ENCODE measurements at places on chromosomes 1 and 21.

DNA sequence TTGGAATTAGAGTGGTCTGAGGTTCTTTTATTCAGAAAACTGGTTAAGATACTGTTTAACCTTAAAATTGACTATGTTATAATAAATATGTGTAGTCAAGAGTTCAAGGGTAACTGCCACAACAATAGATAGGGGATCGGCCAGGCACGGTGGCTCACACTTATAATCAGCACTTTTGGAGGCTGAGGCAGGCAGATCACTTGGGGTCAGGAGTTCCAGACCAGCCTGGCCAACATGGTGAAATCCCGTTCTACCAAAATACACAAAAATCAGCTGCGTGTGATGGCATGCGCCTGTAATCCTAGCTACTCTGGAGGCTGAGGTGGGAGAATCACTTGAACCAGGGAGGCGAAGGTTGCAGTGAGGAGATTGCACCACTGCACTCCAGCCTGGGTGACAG, 39.5 kb downstream of the PDC start:
- no peak for DNase-seq

GRCh38 chr1:227190321-227190720, 128.0 kb downstream of the CDC42BPA start:
- DNase-seq, result no peak

- no peak for DNase-seq
These were observed at the start of gene S100B for GRCh38 chr21:46604975-46605766. S100B (minus strand) TSS chr21:46605082; CDS start chr21:46602415, 2,667 bp downstream.

DNA sequence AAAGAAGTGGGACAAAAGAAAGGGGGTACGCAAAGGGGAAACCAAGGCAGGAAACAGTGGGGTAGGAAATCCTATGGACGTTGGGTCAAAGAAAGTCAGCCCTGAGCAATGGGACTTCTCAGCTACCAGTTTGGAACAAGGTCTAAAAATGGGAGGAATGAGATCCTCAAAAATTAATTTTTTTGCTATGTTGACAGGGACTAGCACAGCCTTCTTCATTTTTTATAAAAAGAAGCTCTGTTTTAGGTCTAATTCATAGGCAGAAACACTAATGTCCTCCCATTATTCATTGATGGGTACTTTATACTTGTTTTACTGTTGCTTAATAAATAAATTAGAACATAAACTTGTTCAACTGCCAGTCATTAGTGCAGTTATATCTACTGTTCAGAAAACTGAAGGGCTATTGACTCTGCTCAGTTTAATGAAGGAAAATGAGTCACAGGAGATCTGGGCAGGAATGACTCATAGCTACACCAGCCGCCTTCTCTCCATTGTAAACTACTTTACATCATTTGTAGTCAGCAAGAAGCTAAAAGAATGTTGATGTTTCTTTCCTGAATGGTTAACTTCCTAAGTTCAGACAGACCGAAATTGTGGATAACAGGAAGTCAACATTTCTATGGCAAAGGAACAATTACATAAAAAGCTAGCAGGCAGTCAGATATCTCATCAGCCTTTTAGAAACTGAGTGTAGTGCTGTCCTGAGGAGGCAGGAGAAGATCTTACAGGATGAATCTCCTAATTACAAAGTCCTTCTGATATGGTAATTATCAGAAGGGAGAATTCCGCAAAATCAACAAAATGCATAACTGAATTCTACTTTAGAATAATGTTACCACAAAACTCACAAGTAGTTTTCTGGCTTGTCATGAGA, 356.4 kb upstream of the PKN2 start:
- no peak for DNase-seq

- no peak for DNase-seq
These were observed 40.7 kb downstream of the AHDC1 start for GRCh38 chr1:27563341-27563590.

DNA sequence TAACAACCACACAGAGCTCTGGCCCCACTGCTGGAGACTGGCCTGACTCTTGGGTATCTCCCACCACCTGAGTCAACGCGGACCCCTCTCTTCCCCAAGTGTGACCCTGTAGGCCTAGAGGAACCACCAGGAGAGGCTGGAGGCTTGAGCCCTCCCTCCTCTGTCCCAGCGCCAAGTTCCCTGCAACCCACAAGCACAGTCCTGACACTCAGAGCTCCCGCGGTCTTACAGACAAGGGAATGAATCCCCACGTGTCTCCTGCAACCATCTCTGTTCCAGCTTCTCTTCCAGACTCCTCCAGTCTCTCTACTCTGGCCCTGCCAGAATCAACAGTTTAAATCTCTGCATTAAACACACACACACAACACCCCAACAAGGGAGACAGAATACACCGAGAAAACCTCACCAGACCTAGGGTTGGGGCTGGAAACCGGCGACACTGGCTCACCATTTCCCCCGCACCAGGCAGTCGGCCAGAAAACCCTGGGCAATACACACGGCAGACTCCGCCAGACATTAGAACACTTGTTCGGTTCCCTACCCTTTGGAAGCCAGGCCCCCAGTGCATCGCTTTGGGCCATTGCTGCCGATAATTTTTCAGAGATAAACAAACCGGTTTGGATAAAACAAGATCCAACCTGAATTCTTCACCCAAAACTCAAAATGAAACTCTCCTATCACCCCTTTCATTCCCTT, 21.7 kb downstream of the CASZ1 start:
- no peak for DNase-seq

- DNase-seq, result no peak
These were observed 87.5 kb downstream of the FGGY start for GRCh38 chr1:59384443-59384842.

GRCh38 chr21:44630440-44630839, 3.5 kb downstream of the KRTAP10-9 start:
- DNase-seq, result no peak

DNA sequence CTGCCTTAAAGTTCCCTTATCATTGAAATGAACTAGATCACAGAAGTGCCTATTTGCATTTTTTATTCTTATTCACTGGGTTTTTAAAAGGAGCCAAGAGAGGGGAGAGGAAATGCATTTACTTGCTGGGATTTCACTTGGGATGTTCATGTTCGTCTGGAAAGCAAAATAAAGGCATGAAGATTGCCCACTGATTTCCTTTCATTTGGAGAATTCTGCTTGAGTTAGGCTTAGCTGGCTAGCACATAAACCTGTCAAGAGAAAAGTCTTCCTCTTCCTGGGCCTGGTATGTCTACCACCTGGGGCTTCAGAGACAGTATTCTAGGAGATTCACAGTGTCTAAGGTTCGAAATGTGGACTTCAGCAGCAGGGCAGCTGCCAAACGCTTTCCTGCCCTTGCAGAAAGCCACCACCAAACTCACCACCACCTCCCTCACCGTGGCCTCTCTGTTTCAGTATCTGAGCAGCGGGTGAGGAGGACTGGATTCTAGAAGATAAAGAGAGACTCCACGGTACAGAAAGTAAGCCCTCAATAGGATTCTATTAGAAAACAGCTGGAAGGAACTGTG, 44.5 kb downstream of the HIVEP3 start:
- DNase-seq, result no peak

GRCh38 chr1:108130794-108131193, 69.3 kb downstream of the SLC25A24 start:
- no peak for DNase-seq

GRCh38 chr1:53949023-53949990, 3.2 kb downstream of the LRRC42 start:
- DNase-seq, result peak; percentile 42

GRCh38 chr1:96049759-96050409, 671.7 kb upstream of the PTBP2 start:
- DNase-seq, result no peak

DNA sequence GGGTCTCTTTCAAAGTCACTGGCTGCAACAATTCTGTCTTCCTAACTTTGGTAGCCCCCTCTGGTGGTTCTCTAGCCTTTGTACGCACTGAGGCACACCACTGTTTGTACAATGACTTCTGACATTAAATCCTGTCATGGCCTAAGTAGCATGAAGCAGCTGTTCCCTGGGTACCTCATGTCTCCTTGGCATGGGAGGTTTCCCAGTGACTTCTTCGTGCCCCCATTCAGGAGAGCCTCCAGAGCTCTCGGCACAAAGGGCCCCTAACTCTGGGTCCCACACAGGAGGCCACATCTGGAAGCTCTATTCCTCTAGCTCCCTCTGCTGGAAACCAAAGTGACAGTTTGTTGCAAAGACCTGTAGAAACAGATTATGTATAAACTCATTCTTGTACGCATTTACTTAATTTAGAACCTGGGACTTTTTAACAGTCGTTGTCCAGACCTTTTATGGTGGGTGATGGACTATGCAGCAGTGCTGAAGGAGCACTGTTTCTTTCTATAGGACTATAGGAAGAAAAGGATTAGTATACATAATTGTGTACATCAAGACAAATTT, 13.4 kb downstream of the SWT1 start:
- peak; percentile 38 for DNase-seq

DNA sequence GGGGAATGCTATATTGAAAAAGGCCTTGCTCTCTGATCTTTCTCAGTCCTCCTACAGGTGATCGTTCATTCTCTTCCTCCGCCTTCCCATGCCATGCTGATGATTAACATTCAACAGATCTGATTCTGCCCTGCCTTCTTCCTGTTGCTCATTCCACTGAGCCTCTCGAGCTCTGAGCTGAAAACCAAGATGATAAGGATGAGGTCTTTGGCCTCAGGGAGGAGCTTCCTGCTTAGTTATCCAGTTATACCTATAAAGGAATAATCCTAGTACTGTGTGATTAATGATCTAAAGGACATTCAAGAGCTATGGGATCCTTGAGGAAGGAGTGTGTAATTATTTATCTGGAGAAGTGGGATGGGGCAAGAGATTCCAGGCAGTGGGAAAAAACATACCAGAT, 25.2 kb upstream of the MAP3K7CL start:
- no peak for DNase-seq

DNA sequence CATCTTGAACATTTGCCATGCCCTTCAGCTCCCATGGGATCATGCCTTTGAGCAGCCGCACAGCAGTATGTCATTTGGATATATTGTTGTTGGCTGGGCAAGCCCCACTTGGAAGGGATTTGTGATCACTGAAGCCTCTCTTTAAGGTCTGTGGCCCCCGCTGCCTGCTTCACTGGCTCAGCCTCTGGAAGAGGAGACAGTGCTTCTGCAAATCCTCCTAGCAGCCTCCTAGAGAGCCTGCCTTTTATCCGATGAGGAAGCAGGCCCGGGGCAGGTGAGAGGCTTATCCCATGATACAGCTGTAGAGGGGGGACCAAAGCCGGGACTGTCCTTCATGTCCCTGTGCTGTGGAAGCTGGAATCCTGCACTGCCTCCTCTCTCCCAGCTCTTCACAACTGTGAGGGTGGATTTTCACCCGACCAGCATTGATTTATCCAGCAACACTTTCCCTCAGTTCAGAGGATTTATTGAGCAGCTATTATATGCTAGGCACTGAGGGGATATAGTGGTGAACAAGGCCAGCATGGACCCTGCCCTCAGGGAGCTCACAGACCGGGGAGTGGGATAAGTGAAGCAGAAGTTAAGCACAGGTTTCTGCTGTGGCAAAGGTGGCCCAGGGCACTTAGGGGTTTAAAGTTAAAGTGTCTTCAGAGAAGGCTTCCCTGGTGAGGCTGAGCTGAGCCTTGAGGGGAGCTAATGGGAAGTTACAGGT, 3.9 kb downstream of the TMEM61 start:
- no peak for DNase-seq

DNA sequence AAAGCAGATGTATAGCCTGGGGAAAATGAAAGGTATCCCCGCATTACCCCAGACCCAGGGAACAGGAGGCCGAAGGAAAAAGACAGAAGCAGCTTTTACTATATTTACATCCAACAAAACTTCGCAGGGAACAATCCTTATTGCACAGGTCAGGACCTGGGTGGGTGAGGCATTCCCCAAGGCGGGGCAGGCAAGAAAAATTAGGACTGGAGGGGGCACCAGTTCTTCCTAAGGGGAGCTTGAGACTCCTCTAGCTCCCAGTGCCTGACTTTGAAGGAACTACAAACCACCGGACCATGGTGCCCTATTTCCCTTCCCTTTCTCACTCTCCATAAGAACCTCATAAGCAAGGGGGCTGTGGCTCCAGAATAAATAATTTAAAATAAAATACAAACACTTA, 6.7 kb upstream of the GATAD2B start:
- no peak for DNase-seq

DNA sequence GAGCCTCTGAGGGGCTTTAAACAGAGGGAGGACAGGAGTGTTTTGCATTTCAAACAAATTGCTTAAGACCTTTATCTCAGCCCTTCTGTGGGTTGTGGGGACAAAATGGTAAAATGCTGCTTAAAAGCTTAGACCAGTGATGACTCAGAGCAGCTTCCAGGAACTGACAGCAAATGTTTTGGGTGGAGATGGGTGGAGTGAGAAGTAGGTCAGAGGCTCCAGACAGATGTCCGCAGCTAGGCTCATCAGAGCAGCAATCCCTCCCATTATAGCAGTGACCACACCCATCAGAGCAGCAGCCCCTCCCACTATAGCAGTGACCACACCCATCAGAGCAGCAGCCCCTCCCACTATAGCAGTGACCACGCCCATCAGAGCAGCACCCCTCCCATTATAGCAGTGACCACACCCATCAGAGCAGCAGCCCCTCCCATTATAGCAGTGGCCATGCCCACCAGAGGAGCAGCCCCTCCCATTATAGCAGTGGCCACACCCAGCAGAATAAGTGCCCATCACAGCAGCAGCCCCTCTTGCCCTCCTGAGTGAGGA, 532.2 kb downstream of the MATN1 start:
- DNase-seq, result peak; percentile 17

DNA sequence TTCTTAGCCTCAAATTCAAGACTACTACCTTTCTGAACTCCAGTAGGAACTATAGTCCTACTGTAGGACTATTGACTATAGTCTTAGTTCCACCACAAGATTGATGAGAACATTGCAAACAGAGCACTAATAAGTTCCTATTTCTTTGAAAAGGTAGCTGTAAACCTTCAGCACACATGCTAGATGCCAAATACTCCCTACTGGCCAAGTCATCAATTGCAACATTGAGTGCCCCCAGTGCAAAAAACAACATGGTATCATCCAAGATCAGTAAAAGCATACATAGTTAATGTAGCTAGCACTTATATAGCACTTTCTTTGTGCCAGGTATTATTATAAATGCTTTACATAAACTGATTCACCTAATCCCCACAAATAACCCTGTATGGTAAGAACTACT, 99.8 kb downstream of the MRPL39 start:
- no peak for DNase-seq

GRCh38 chr1:18041685-18042355, 65.8 kb upstream of the IGSF21 start:
- DNase-seq, result no peak

DNA sequence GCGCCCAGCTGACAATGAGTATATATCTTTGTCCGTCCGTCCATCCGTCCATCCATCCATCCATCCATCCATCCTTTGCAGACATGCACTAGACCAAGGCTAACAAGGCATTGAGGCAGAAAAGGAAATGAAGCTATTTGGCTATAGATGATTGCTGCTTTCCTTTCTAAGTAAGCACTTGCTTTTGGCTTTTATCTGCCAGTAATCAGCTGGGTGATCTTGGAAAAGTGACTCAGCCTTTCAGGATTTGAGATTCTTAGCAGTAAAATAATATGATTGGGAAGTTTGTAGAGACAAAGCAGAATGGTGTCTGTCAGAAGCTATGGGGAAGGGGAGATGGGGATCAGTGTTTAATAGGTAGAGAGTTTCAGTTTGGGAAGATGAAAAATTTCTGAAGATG, 22.7 kb downstream of the ZFYVE9 start:
- no peak for DNase-seq
